ENCODE measurements at places on chromosomes 4 and X. TPM values are rescaled to one million over a fixed set of nuclear protein-coding genes. Genes with fewer than 3 reads are reported as not detected.
A peak's percentile ranks its signal among the peaks of the same experiment; 100 is the strongest.

- no peak for DNase-seq
These were observed 208.7 kb downstream of the CHIC2 start for GRCh38 chr4:53855581-53856250.

- DNase-seq = no peak
These were observed 980 bp downstream of the AP1S2 start for GRCh38 chrX:15853586-15854079.

DNA sequence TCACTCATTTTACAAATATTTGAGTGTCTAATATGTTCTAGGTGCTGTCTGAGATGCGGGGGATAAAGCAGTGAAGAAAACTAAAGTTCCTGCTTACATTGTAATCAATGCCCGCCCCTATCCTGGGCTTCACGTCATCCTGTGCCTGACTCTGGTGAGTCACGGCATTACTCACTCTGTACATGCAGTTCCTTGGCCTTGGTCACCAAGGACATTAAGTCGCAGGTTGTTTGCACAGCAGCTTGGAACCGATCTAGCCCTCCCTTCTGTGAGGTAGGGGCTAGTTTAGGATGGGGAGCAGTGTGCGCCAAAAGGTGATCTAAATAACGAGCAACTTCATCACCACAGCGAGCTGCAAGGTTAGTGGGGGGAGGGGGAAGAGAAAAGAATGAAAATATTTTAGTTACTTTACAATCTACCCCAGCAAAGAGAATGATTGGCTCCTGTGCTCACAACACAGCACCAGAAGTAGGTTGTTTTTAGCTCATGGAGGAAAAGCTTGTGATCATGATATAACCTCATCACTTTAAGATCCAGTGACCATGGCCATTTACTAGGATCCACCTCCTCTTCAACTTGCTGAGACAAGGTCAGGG, 48.0 kb upstream of the HDAC8 start:
- no peak for DNase-seq

Gene ZXDB
- total RNA-seq = 12.0 TPM

DNA sequence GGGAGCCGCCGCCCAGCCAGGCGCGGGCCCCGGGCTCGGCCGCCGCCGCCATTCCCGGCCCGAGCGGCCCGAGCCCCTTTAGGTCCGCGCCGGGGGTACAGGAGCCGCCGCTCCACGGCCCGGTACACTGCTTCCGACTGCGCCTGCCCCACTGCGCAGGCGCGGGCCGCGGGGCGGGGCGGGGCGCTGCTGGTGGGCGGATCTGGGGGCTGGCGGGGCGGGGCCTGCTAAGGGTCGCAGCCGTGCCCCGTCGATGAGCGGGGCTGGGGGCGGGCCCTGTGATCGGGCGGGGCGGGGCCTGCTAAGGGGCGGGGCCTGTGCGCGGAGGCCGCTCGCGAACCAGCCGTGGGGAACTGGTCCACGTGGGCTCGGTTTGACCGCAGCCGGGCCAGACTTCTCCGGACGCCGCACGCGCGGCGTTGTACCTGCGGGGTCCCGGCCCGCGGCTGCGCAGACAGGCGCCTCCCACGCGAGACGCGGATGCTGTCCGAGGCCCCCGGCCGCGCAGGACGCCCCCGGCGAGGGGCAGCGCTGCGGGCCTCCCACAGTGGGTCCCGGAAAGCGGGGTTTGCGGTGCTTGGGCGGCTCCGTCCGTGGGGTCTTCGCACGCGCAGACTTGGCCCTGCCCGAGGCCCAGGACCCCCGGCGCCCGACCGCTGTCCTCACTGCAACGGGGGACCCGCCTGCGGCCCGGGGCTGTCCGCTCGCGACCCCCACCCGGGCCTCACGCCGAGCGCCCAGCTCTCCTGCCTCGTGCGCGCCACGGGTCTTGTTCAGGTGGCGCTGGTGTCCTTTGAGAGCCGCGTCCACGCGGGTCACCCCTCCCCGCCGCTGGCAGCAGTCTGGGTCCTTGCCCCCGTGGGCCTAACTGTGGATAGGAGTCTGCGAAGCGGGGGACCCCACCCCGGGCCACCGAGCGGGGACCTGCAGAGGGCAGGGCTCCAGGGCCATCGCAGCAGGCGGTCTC, at the start of gene DGKQ:
Gene DGKQ, minus strand, starts transcription at position 139 of the 967 bp plus-strand sequence. Its CDS starts 87 bp downstream, at position 52.
- peak; percentile 79 for DNase-seq
